ENCODE measurements at places on chromosomes 12 and 14.

GRCh38 chr14:95496690-95497259 is 19.7 kb downstream of the SYNE3 start:
- DNase-seq, result no peak

GRCh38 chr14:92441751-92442504 is 71.7 kb upstream of the RIN3 start:
- DNase-seq, result no peak

GRCh38 chr12:45314770-45315169 is 98.9 kb downstream of the ANO6 start:
- DNase-seq, result no peak

DNA sequence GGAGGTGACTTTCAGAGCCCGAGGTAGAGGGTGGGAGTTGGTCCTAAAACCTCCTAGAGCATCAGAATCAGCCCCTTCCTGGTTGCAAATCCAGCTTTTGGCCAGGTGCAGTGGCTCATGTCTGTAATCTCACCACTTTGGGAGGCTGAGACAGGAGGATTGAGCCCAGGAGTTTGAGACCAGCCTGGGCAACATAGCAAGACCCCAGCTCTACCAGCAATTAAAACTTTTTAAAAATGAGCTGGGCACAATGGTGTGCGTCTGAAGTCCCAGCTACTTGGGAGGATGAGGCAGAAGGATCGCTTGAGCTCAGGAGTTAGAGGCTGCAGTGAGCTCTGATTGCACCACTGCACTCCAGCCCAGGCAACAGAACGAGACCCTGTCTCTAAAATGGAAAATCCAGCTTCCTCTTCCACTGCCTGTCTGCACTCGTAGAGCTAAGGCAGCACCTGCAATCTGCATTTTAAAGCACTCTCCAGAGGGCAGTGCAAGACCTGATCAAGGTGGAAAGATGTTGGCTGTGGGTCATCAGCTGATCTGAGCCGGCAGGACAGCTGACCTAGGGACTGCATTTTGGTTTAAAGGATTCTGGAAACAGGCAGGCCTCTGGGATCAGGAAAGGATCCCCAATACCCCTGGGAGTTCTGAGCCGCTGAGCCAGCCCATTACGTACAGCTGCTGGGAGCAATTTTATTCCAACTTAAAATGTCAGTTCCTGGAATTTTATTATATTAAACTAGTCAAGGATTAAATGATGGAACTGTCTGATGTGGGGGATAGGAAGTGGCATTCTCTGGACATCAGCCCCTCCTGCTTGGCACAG is 1.8 kb upstream of the TESC start:
- no peak for DNase-seq

- no peak for DNase-seq
Observed at GRCh38 chr12:109016978-109017377, 3.9 kb downstream of the SVOP start.

- no peak for DNase-seq
Observed at GRCh38 chr14:79972230-79972629, 239.1 kb downstream of the DIO2 start.

GRCh38 chr12:124637581-124637981 is 70.2 kb upstream of the NCOR2 start:
- no peak for DNase-seq

GRCh38 chr12:103799857-103800771 is 40.9 kb downstream of the NT5DC3 start:
- peak; percentile 33 for DNase-seq

GRCh38 chr12:106090591-106091445 is 47.9 kb downstream of the NUAK1 start:
- peak; percentile 80 for DNase-seq

- DNase-seq, result no peak
Observed at GRCh38 chr14:71165121-71166031, 258.1 kb downstream of the PCNX1 start.

DNA sequence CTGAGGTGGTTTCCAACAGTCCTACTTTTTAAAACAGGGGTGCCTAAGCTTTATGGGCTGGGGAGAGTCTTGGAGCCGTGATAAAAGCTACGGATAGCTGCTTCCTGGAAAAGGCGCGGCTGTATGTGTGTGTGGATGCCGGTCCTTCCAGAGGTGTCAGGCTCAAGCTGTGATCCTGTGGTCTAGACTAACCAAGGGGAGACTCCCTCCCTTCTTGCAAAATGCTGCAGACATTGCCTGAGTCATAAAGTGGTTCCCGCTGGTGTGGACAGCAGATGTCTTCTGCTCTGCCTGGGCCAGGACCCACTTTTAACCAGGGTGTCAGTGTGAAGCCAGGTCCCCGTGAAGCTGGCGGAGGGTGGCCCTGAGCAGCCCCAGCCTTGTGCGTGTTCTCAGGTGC is 37.8 kb downstream of the CCDC92 start:
- no peak for DNase-seq

DNA sequence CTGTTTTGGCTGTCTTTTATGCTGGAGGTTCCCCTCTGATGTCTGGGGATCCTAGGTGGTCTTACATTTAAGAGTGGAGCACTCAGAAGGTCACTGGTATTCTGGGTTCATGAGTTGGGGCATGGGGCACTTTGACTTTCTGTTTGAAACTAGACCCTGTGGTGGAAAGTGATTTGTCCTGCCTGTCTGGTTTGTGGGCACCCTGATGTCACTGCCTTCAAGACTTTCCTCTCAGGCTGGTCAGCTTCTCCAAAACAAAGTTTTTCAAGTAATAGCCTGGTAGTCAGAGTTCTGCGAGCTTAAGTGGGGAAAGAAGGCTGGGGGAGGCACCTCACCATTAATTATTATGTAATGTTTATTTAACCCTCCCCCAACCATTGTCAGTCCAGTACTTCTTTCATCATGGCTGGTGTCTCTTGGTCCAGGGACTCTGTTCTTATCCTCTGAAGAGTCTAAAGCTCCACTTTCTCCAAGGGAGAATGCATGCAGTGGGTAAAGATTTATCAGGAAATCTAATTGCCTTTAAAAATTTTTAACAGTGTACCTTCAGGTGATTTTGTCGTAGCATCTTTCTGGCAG is 35.3 kb downstream of the ZC3H14 start:
- no peak for DNase-seq

- DNase-seq, result peak; percentile 7
Observed at GRCh38 chr12:40921563-40922163, 229.4 kb downstream of the CNTN1 start.

DNA sequence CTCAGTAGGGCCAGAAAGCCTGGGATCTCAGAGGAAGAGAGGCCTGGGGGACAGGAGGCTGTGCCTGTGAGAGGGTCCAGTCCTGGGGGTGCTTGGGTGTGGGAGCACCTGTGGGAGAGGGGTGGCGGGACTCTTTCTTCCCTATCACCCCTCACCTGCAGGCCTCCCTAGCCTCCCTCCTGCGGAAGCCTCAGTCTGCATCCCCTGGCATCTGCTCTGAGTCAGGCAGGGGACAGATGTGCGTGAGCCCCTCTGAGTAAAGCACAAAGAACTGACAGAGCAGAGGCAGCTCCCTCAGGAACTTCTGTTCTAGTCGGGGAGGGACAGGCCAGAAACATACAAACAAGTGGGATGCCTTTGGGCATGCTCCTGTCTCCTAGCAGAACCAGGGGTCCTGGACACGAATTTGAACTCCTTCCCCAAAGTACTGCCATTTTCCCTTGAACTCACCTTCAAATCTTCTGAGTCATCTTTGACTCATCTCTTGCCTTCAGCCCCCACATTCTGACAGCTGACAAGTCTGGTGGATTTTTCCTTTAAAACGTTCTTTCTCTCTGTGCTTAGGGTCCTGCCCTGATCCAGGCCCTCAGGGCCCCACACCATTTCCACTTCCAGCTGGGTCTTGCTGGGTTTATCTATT is 8.5 kb upstream of the HSP90AA1 start:
- no peak for DNase-seq

- DNase-seq, result peak; percentile 75
Observed at GRCh38 chr12:106084014-106084671, 54.6 kb downstream of the NUAK1 start.

Measured in Caki2 (cell line).